Caco-2 (cell line): ENCODE measurements at places on chromosomes 1 and 21. TPM values are rescaled to one million over a fixed set of nuclear protein-coding genes. Genes with fewer than 3 reads are reported as not detected.

Gene HMCN1
- 0.02 and 0.49 TPM in 2 replicates for total RNA-seq

Gene MPZL1
- 273 and 280 TPM in 2 replicates for total RNA-seq

- DNase-seq, result no peak
These were observed 832 bp downstream of the MRPL20 start for GRCh38 chr1:1406101-1406820.

- no peak for DNase-seq
These were observed 5.2 kb downstream of the FNDC10 start for GRCh38 chr1:1594602-1595260.

- DNase-seq, result no peak
These were observed 6.0 kb downstream of the TRABD2B start for GRCh38 chr1:47991187-47991586.

DNA sequence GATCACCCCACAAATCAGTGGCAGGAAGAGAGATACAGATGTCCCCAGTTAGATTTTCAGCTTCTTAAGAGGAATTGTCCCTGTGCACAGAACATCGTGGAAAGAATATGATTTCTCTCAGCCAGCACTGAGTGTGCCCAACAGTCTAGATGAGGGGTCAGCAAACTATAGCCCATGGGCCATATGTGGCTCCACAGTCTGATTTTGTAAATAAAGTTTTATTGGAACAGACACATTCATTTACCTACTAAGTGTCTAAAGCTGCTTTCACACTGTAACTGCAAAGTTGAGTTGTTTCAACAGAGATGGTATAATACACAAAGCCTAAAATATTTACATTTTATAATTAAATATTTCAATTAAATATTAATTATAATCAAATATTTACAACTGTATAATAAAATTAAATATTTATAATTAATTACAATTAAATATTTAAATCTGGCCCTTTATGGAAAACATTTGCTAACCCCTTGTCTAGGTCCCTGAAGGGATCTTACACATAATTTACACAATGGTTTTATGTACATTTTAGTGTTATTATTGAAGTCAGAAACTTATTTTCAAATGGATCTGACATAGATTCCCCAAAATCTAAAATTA lies 407.6 kb downstream of the PTPRU start:
- DNase-seq, result no peak

DNA sequence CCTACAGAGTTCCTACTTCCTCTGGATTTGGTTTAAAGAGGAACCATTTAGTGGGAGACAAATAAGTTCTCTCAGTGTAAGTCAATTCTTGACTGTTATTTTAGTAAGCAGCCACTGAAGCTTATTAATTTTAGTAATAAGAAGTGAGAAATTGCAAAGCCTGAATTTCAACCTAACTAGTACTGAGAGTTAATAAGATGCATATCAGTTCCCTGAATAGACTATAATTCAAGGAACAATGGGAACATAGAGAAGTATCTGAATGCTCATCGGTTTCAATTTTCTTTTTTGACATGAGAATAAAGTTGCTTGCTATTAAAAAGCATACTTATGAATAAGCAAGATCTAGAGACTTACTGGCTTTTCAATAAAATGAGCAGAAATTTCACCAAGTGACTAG lies 8.0 kb upstream of the PPT1 start:
- DNase-seq, result no peak

DNA sequence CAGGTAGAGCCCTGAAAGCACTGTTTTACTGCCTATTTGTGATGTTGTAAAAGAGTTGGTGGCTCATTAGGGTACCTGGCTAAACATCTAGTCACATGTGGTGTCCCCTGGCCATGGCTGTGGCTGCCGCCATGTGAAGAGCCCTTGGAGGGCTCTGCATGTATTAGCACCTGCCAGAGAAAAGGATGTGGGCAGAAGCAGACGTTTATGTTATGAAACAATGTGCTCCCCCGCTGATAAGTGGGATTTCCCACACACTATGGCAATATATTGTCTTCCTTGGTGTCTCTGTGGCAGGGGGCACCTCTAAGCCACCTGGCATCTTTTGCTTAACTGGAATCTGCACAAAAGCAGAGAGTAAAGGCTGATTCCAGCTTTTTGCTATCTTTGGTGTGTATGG lies 9.6 kb downstream of the TENT5C start:
- DNase-seq, result no peak
